Subcutaneous preadipocyte (primary cell): ENCODE measurements at places on chromosomes 6 and 20. TPM values are rescaled to one million over a fixed set of nuclear protein-coding genes. Genes with fewer than 3 reads are reported as not detected.

Gene WFDC2
- not detected in 2 replicates for total RNA-seq

Gene POU5F1
- total RNA-seq, result 0.59 TPM in 1 of 2 replicates, not detected in the other

Gene HRH3
- not detected in 2 replicates for total RNA-seq

Gene LAMP5
- total RNA-seq, result under 0.01 TPM in 1 of 2 replicates, not detected in the other
